ENCODE measurements at places on chromosomes 3 and 15. TPM values are rescaled to one million over a fixed set of nuclear protein-coding genes. Genes with fewer than 3 reads are reported as not detected.

DNA sequence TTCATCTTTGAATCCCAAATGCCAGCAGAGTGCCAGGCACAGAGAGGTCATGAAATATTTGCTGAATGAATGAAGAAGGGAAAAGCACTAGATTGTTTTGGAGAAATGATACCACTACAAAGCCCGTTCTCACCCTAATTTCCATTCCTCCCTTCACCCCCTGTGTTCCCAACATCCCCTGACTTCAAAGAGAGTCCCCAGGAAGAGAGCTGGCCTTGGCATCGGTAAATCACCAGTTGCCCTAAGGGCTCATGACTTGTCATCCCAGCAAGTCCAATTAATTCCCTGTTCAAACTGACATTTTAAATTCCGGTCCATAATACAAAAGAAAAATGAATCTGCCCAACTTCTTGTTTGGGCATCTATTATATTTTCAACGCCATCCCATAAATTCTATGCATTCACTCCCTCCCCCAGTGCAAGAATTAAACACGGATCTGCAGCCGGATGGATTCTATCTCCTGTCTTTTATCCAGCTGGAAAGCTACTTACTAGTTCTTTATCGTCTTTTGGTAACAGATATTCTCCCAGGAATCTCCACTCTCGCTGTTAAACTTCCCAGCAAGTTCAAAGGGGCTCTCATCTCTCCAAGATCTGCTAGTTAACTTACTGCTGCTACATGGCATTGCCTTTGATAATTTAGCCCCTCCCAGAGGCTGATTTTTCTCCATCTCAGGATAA, 63.9 kb upstream of the TSC22D2 start:
- peak; percentile 55 for DNase-seq

DNA sequence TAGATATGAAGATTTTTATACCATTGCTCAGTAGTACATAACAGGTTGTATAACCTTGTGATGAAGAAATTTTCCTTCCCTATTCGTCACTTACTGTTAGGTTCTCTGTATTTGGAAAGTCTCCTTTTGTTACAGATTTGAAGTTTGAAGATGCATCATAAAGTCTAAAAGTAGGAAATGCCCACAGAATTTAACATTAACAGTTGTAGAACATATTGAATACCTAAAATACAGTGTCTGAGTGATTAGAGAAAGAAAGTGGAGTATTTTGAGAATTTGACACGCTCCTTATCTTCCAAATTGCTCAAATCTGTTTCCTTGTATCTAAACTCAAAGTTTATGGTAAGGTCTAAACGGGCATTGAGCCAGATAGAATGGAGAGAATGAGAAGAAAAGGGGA, 111.3 kb downstream of the MBNL1 start:
- DNase-seq = no peak

DNA sequence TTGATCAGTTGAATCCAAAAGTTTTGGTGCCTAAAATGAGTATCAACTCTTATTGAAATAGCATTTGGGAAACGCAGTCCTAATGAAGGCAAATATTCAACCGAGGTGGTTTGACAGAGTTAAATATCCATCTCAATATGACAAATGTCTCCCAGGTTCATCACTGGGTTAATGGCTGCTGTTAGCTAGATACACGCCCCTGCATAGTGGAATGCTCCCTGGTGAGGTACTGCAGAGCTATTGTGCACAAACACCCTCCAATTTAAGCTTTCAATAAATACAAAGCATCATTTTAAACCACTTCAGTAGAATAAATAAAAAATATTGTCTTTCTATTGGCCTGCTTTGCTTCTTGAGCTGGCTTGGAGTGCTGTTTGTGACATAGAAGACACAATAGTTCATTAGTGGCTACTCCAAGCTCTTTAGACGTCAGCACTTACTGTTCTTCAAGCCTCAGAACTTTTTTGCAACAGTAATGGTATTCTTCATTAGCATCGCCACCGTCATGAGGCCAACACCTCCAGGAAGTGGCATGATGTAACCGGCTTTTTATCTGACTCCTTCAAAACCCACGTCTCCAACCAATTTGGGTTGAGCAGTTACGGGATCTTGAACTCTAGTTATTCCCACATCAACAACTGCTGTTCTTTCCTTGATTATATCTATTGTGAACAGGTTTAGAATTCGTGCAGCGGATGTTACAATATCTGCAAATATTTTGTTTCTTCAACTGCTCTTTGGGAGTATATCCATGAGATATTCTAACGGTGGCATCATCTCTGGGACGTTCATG, 1159.6 kb upstream of the EPHA6 start:
- no peak for DNase-seq

Gene NPAP1
- polyA plus RNA-seq = 2.1 TPM

GRCh38 chr15:60932051-60932915, 296.8 kb downstream of the RORA start:
- no peak for DNase-seq

Measured in left kidney (tissue), 8 donors.